ENCODE measurements at places on chromosomes 16 and 17.

- no peak for DNase-seq
These were observed 98.3 kb downstream of the CMIP start for GRCh38 chr16:81542609-81543570.

- no peak for DNase-seq
These were observed 8.3 kb downstream of the HID1 start for GRCh38 chr17:74964246-74964761.

DNA sequence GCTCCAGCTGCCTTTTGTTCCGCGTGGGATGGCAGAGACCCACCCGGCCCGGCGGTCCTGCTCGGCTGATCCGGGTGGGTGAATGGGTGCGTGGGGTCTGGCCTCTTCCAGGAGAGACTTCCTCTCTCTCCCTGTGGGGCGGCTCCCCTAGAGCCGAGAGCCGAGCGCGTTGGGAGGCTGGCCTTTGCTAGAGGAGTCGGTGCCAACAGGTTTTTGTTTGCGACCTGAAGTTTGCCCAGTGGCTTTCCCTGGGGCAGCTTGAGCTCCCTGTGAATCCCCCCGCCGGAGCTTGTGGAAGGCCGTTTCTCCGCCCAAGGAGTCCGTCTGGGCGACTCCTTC, 970 bp downstream of the EPN2 start:
- DNase-seq = no peak

- DNase-seq = no peak
These were observed 14.4 kb downstream of the FA2H start for GRCh38 chr16:74760007-74760767.

GRCh38 chr17:1390432-1391367, 9.3 kb downstream of the YWHAE start:
- no peak for DNase-seq

DNA sequence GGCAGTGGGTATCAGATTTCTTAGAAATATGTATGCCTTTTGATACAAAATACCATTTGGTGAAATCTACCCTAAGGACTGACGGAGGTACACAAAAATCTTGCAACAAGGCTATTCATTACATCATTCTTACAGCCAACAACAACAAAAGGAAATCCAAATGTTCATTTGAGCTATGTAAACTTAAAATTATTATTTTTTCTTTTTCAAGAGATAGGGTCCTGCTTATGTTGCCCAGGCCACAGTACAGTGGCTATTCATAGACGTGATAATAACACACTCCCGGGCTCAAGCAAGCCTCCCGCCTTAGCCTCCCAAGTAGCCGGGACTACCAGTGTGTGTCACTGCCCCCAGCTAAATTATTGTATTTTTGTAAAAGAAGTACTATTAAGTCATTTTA, 9.0 kb downstream of the SRR start:
- no peak for DNase-seq

DNA sequence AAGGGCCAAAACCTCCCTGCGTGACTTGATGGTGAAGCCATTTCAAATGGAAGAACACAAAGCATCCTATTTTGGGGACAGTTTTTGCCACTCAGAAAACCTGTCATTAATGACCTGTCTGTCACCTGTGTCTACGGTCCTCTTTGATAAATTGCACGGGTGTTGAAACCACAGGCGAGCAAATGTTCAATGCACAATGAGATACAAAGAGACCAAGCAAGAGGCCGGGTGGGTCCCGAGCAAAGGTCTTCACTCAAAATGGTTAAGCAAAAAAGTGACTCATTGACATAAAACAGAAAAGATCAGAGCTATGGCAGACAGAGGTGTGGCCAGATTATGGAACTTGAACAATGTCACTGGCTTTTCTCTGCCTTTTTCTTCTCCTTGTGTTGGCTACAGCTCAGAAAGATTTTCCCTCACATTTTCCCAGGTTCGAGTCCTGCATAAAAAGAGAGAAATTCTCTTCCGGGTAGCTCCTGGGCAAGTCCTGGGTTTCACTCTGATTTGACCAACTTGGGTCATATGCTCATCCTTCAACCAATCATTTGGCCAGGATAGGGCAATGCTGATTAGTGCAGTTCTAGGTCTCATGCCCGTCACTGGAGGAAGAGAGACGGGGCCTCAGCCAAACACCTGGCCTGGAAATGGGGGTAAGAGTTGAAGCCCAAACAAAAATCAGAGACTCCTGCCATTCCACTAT, 92.2 kb downstream of the CMC2 start:
- no peak for DNase-seq

DNA sequence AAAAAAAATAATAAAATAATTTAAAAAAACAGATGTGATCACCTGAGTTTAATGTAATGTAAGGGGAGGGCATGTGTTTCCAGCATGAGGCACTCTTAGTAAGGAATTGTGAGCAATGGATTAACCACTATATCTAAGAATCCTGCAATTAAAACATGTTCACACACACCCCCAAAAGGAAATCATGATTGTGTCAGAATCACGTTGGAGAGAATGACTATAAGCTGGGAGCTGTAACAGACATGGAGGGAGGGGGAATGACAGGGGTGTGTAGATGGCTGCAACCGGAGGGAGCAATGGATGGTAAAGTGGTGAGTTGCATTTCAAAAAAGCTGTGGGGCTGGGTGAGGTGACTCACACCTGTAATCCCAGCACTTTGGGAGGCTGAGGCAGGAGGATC, 13.6 kb upstream of the CCL22 start:
- no peak for DNase-seq

GRCh38 chr17:14197586-14197985, 39.1 kb downstream of the CDRT15 start:
- DNase-seq = no peak

GRCh38 chr17:44599298-44600175, 42.3 kb downstream of the FZD2 start:
- DNase-seq = no peak

DNA sequence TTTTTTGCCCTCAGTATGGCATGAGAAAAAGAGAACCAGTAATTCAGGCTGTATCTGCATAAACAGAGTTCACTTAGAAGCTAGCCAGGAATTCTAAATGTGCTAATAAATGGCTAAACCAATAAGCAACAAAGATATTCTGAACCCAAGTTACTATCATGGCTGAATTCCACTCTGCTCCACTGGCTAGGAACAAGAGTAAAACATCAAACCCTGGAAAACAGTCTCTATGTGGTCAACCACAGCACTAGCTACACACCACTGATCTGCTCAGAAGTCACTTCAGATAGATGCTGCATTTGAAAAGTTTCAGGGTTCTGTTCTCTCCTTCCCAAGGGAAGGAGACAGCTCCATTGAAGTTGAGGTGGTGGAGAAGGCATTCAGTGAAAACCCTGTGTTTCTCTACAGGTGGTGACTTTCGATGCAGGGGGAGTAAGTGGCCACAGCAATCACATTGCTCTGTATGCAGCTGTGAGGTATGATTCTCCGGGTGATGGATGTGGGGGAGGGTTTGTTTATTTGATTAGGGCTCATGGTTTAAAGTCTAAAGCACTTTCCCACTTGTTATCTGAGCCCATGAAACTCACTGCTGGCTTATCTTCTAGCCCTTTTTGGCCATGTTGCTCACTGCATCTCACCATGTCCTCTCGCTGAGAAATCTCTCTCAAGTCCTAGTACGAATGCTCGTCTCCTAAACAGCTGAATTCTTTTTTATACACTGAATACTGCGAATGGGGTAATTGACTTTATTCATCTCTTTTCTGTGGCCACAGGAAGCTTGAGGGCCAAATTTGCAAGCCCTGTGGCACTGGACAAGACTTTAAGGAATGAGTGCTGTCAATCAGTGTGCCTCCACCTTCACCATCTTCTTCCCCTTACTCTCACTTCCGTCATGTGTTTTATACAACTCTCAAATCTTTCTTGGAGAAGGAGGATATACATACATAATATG, 39.9 kb downstream of the CENPV start:
- no peak for DNase-seq

DNA sequence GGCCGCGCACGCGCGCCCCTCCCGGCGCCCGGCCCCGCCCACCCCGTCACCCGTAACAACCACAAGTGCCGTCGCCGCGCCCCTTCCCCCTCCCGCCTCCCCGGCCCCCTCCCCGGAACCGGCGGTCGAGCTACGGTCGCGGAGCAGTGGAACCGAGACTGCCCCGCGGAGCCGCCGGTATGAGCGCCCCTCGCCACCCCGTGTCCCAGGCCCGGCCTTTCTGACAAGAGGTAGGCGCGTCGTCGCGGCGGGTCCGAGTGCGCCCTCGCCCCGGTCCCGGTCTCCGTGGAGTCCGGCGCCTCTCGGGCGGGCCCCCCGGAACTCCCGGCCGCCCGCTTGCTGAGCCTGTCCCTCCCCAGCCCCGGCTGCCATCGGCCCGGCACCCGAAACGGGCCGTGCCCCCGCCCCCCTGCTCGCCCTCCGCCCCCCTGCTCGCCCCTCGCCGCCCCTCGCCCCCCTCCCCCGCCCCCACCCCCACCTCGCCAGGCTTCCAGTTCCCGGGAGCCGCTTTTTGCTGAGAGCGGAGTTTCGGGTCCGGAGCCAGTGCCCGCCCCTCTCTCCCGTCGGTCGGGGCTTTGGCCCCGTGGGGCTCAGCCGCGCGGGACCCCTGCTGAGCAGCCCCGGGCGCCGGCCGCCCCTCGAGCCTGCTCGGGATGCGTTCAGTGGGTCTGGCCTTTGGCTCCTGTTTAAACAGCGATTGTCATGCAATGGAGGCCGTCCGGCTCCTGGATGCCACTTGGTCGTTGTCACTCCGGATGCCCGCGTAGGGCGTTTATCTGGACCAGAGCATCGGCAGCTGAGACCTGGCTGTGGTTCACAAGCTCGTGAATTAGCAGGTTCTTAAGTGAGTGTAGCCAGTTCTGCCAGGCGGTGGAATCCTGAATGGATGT, at the start of gene SEC14L1:
Gene SEC14L1, plus strand, starts transcription at position 92 of the 890 bp plus-strand sequence. CDS start 2,628 bp downstream, outside the sequence.
- DNase-seq = peak; percentile 51

DNA sequence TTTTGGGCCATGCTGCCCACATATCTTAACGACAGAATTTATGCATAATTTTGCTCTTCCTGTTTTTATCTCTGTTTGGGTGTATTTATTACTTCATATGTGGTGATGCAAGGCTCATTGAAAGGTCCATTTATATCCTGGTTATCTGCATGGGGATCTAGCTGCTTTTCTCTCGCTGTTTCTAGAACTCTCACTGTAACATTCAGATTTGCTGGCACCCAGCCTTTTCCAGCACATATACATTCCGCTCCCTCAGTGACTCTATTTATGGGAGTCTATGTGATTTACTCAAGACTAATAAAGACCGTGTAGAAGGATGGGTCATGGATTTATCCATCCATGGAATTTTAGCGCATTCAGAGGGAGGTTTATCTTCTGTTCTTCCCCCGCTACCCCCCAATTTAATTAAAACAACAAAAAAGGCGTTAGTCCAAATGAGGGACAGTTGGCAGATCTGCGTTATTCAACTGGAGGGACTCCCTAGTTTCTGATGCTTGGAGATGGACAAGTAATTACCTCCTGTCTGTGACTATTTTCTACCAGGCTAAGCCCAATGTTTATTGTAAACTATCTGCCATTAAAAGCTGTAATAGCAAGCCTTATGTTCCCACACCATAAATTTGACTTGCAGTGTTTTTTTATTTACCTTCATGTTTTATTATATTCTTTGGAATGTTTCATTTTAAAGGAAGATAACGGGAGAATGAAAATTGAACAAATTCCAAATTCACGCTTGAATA, 19.8 kb upstream of the MARCHF10 start:
- no peak for DNase-seq

DNA sequence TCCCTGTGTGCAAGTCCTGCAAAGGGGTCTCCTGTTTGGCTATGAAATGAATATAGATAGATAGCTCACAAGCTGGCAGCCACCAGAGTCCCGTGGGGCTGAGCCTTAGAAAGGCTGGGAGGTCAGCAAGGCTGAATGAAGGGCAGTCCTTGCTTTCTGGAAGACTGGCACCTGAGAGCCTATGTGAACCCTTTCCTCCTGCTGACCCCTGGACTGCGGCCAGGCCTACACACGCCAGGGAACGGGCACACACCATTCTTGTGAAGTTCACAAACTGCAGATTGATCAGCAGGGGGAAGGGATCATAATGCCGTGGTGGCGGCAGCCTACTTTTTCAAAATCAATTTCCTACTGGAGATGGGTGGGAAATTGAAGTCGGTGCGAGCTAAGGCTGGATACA, 985 bp upstream of the C17orf107 start:
- DNase-seq = no peak

DNA sequence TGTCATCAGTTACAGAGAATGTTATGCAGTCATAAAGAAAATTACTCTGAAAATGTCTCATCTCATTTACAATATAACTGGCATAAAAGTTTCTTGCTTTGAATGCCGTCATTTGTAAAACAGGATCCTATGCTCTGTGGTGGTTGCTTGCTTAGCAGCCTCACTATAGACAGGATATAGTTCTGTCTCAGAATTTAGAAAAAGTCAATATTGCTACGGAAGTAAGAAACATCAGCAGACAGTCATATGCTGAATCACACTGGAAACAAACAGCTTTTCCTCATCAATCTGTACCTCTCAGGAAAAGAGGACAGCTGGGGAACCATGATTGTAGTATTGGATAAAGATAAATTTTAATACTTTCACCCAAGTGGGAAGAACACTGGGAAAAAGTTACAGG, 105.5 kb downstream of the MYO1D start:
- DNase-seq = no peak

DNA sequence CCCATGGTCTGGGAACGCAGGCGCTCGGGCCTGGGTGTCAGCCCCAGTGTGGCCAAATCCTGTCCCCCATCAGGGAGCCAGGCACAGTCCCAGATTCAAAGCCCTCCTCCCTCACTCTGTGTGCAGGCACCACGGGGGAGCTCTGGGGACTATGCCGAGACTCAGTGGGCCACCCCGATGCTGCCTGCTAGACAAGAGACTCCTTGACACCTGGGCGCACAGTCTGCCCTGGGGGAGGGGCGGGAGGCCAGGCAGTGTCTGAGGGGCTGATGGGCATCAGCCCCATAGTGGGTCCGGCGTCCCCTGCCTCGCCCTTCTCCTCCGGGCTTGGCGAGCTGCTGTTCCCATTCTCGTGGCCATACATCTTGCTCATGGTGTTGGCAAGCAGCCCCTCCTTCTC, 8.5 kb upstream of the CD79B start:
- no peak for DNase-seq

DNA sequence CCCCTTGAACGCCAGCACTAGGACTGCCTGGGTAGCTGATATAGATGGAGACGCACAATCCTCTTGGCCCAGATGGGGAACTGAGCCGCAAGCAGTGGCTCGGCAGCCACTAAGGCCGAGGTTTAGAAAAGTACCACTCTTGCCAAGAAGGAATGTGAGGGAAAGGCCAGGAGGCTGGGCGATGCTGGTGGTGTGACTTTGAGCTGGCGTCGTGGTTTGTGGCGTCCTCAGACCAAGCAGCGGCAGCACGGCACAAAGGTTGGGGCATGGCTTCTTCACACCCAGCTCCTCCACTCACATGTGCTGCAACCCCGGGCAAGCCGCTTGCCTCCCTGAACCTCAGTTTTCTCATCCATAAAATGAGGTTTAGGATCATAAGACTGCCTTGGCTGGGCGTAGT, 15.6 kb downstream of the DCAKD start:
- DNase-seq = no peak
